AG10803 (cell line): ENCODE measurements at places on chromosomes 11 and 22.

DNA sequence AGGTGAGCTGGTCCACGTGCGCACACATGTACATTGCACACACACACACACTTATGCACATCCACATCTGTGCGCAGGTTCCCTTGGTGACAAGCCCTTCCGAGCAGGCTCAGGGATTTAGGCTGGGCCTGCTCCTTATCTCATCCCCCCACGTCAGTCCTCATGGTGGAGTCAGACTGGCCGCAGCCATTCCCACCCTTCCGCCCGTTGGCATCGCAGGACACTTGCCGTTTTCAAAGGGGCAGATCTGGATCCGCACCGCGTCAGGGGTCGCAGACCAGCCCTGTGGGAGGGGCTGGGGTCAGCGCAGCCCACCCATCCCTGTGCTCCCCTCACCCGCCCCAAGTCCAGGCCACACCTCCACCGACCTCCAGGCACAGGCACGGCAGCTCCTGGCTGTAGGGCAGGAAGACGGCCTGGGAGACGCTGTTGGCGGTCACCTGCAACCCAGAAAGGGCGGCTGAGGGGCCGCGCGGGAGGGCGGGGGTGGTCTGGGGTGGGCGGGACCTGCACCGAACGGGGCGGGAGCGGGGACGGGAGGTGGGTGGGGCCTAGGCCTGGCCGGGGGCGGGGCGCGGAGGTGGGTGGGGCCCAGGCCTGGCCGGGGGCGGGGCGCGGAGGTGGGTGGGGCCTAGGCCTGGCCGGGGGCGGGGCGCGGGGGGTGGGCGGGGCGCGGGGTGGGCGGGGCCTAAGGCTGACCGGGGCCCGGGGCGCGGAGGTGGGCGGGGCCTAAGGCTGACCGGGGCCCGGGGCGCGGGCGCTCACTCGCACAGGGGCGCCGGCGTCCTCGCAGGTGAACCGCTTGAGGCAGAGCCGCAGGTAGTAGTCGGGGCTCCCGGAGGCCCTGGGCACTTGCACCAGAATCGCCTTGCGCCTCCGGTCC is 13.3 kb downstream of the IL17REL start:
- DNase-seq: no peak

GRCh38 chr11:65492637-65493366 is 6.0 kb upstream of the MALAT1 start:
- peak; percentile 91 for DNase-seq

- no peak for DNase-seq
These were observed 40.0 kb downstream of the AMBRA1 start for GRCh38 chr11:46553814-46554212.

- peak; percentile 28 for DNase-seq
These were observed 551 bp downstream of the AGBL2 start for GRCh38 chr11:47714554-47715081.

GRCh38 chr22:37162221-37163095 is 12.7 kb upstream of the IL2RB start:
- no peak for DNase-seq

GRCh38 chr11:121478226-121478894 is 25.6 kb upstream of the SORL1-AS1 start:
- no peak for DNase-seq

GRCh38 chr11:942823-943222 is 17.2 kb downstream of the AP2A2 start:
- peak; percentile 82 for DNase-seq

DNA sequence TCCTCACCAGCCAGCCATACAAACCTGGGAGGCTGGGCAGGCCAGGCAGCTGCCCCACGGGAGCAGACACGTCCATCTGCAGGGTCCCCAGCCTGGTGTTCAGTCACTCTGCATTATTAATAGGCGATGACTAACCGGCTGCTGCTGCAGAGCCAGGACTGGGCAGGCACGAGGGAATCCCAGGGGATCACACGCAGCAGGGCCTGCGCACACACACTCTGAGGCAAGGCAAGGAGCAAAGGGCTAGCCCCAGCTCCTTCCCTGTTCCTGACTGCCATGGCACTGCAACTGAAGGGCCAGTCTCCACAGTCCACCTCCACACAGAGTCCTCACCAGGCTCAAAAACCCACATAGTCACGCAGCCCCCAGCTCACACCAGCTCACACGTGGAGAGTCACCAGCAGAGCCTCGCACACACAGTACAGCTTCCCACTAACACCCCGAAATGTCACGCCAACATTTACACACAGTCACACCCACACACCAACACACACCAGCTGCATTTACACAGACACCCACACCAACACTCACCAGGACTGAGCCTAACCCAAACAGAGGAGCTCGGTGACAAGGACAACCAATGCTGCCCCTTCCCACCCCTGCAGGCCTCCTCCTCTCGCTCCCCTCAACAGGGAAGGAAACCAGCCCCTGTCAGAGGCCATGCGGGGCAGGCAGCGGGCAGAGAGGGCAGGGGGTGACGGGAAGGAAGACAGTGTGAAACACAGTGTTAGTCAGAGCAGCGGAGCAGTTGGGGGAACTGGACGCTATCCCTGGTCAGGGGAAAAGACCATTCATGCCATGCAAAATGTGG is 47.3 kb downstream of the NRXN2 start:
- DNase-seq: peak; percentile 91

DNA sequence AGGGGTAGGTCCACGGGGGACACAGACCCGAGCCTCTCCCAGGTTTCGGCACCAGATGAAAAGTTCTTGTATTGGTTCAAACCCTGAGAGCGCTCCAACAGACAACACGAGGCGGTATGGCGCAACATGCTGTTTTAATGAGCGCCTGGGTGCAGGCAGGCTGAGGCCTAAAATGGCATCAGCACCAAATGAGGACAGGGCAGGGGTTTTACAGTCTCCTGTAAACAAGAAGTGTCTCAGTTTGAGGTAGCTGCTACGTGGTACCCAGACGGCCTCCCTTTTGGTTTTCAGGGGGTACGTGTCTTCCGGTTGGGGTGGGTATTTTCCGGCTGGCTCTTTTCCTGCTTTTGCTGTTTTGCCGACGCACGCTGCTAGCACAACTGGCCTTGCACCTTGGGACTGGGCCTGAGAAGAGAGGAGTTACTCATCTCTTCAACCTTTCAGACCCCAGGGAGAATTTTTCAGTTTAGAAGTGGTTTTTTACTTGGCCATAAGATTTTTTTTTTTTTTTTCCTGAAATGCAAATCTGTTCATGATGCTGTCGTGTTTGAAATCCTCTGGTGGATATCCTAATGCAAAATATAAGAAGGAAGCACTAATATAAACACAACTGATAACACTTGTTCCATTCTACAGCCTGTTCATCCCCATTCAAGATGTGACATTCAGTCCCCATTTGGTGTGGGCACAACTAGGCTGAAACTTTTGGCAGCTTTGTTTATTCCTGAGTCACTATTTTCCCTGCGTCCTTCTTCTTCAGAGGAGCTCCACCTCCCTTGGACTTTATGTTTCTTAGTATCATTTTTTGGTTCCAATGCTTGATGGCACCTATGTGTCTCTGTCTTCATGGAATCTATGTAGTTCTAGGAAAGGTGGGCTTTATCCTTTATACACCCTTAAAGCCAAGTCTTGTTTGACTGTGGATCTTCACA is 6.5 kb downstream of the PPFIBP2 start:
- DNase-seq: no peak

- no peak for DNase-seq
These were observed 76.2 kb upstream of the TP53I11 start for GRCh38 chr11:45026835-45027234.

DNA sequence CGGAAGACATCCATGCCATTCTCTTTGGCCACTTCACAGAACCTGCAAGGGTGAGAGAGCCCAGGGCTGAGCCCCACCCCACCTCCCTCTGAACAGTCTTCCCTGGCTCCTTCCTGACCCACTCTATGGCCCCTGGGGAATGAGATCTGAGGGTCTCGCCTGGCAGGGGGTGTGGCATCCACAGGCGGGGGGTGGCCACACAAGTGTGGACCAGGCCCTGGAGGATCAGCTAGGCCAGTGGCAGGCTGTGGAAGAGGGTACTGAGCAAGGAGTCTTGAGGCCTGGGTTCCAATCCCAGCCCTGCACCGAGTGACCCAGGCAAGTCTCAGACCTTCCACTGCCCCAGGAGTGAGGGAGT is 5.6 kb upstream of the LRFN4 start:
- DNase-seq: no peak

DNA sequence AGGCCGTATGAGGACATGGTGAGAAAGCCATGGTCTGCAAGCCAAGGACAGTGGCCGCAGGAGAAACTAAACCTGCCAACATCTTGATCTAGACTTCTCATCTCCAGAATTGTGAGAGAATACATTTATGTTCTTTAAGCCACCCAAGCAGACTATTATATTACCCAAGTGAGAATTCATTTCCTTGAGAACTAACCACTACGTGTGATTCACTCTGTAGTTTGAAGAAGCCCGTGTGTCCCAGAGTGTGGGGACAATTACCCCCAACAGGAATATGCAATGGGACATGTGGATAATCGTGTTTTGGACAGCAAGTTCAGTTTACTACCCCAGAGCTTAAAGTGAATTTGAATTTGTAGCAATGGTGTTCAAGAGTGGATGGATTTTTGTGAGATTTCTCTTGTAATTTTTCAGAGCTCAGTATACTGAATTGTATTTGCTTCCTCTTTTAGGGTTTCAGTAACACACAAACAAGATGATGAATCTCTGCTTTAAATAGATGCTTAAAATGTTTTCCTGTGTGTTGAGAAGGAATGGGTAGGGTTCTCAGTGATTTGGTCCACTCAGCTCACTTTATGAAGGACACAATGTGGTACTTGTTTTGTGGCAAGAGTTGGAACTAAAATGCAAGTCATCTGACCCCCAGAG is 100.0 kb upstream of the ARHGAP20 start:
- DNase-seq: no peak

- no peak for DNase-seq
These were observed 42.4 kb upstream of the WEE1 start for GRCh38 chr11:9530901-9531625.
